Suprapubic skin (tissue), 4 donors: ENCODE measurements at places on chromosomes 5 and 9.

- no peak for DNase-seq
These were observed 52.5 kb downstream of the IQGAP2 start for GRCh38 chr5:76455531-76456133.

DNA sequence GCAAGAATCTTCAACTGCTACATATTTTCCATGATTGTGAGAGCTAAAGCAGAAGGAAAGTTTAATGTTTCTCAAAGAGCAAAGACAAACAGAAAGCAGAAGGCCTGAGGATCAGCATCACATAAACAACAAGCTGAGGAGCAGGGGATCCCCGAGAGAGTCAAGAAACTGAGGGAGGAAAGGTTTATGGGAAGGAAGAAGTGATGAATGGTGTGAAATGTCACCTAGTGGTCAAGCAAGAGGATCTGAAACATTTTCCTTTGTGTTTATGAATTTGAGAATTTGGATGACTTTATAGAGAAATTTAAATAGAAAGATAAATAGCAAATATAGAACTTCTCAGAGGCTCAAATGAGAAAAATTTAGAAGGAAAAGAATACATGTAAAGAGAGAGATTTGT is 481.9 kb downstream of the CHSY3 start:
- DNase-seq, result no peak

DNA sequence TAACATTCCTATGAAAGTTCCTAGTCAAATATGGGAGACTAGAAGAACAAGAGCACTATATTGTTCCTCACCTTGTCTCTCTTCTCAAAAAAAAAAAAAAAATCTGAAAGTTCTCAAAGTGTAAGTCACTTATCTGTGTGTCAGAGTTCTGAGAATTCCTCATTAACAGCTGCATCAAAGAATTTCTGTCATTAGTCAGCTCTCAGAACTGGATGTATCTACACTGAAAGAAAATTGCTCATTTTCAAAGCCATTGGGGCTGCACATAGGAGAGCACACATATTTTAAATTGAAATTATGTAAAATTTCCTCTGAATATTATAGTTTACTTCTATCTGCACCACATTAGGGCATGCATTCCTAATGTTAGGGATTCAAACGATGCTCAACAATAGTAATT is 99.5 kb upstream of the FTMT start:
- no peak for DNase-seq

GRCh38 chr9:114856215-114856941 is 50.5 kb upstream of the TNFSF15 start:
- DNase-seq, result no peak

GRCh38 chr5:91534332-91534731 is 151.2 kb upstream of the ARRDC3 start:
- DNase-seq, result no peak

GRCh38 chr5:80755626-80756025 is 100.8 kb upstream of the DHFR start:
- DNase-seq, result no peak

DNA sequence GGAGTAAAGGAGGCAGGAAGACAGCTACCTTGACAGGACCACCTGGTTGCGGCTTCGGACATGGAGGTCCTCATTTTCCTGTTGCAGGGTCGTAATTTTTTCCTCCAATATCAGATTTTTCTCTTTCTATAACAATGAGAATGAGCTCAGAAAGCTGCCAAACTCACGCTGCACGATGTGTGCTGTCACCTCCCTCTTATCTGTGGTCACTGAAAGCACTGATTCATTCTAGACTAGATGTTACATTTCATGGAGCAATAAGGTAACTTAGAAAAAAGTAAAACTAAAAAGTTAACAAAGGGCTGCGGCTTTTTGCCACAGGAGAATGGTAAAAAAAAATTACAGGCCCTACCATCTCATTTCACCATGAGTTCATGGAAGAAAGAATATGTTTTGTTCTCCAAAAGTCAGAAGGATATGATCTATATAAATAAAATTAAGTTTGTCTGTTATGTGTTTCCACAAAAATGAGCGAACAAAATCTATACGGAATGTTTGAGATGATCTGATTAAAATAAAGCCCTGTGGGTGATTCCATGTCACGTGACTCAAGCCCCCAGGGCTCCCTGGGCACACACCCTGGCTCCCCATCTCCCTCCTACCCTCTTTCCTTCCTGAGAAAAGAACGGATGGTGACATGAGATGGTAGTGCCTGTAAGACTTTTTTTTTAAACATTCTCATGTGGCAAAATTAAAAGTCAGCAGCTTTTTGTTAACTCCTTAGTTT is 26.9 kb upstream of the ANXA6 start:
- peak; percentile 31 for DNase-seq

DNA sequence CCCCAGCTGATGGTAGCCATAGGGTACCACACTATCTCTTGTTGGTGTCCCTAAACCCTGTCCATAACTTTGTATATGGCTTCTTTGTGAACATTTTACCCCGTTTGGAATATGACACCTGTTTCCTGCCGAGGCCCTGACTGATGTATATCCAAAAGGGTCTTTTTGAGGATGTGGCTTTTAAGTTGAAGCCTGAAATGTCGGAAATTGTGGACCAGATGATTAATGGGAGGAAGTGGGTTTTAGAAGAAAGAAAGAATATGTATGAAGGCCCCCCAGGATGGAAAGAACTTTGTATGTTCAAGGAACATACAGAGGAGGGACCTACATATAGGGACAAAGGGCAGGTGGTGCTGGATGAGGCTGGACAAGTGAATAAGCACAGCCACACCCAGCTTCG is 16.7 kb upstream of the TNFSF8 start:
- no peak for DNase-seq

DNA sequence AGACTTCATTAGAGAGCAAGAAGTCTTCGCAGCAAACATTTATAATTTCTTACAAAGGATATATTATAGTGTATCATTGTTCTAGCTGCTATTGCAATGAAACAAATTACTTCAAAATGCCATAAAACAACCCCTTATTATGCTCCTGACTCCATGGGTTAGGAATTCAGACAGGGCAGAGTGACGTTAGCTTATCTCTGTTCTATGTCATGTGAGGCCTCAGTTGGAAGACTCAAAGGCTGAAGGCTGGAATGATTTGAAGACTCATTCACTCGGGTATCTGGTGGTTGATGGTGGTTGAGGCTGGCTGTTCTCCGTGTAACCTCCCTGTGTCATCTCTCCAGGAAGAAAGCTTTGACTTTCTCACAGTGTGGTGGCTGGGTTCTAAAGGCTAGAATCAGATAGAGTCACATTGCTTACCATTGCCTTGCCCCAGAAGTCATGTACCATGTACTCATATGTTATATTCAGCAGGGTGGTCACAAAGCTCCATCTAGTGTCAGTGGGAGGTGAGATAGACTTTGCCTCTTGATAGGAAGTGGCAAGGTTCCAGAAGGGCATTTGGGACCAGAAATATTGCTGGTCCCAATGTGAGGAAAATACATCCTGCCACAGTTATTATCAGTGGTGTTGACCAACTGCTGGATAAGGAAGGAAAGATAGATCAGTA is 226.9 kb downstream of the TMEM38B start:
- DNase-seq, result no peak

DNA sequence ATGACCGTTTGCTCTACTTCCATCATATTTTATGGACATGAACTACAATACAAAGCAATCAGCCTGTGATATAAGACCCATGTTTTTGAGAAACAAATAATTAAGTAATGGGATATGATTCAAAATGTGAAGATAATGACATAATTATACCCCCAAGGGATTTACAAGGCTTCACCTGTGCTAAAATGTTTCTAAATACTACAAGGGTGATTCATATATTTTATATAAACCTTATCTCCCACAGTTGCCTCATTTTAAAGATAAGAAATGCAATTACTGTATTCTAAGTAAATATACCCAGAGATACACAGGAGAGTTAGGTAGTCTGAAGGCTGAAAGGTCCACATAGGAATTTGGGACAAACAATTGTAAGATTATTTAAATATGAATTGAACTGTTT is 662.0 kb upstream of the CHD1 start:
- no peak for DNase-seq

DNA sequence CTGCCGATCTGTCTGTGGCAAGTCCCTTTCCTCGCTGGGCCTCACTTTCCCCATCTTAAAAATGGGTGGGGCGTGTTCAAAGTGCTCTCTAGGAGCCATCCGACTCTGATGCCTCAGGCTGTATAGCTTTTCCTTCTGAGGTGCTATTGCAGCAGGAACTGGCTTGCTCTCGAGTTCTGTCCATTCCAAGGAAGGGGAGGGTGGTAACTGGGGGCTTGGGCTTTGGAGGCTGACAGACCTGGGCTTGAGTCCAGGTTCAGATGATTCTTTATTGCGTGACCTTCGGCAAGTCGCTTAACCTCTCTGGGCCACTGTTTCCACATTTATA is 139.5 kb downstream of the RGS3 start:
- DNase-seq, result no peak

- no peak for DNase-seq
These were observed 134.2 kb upstream of the RASGRF2 start for GRCh38 chr5:80825786-80826460.

DNA sequence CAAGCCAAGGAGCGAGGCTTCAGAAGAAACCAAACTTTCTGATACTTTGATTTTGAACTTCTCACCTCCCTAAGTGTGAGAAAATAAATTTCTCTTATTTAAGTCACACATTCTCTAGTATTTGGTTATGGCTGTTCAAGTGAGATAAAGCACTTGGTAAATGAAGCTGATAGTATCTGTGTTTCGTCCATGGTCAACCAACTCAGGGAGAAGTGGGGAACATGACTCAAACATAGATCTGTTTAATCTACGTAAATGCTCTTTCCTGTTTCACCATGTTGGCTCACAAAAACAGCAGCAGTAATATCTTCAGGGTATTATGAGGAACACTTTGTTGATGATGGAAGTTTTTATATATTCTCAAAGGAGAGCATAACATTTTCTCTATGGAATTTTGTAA is 2167.2 kb upstream of the C9orf72 start:
- no peak for DNase-seq

- DNase-seq, result no peak
These were observed 158.5 kb downstream of the FSTL4 start for GRCh38 chr5:133453831-133454230.

GRCh38 chr5:109482748-109483147 is 73.0 kb upstream of the PJA2 start:
- DNase-seq, result no peak

DNA sequence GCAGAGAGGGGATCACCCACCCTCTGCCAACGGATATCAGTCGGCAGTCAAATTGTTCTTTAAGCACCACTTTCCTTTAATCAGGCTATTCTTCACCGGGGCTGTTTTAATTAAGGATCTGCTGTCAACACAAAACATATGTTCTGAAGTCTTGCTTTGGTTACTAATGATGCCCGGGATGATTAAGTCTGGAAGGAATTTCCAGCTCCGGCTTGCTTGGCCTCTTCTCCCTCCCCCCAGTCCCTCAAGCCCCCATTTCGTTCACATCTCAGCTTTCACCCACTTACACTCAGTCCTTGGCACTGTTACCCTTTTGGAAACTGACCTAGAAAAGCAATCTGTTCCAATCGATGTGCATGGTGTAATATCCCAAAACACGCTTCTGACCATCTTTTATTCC is 74.7 kb downstream of the MSX2 start:
- DNase-seq, result no peak

DNA sequence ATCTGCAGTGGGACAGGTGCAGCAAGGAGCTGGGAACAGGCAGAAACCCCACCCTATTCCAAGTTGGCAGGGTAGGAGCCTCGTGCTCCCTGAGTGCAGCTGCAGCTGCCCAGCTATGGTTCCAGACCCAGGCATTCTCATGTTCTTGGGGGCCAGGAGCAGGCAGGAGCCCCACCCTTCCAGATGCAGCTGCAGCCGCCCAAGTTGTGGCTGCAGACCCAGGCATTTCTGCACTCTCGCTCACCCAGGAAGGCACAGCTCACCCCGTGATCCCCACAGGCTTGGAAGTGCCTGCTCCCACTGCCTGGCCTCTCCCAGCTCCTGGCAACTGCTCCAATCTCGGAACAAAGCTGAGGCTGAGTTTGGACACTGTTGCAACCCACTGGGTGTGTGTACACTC is 275.8 kb upstream of the ADRA1B start:
- DNase-seq, result no peak

GRCh38 chr5:68240202-68240601 is 24.6 kb downstream of the PIK3R1 start:
- DNase-seq, result no peak

DNA sequence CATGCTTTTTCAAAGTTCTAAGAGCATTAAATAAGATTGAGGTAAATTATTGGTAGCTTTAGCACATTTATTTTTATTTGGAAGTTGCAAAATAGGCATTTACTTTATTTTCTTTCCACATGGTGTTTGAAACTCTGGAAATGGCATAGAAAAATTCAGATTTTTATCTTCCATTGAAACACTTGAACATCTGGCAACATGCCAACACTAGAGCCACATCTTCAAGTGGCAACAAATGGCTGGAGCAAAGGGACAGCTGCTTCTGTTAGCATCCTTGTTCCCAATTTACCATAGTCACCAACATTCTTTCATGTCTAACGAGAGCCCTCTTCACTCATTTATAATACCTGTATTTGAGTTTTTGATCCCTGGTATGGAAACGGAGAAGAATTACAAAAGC is 539.9 kb downstream of the ZNF608 start:
- DNase-seq, result no peak

DNA sequence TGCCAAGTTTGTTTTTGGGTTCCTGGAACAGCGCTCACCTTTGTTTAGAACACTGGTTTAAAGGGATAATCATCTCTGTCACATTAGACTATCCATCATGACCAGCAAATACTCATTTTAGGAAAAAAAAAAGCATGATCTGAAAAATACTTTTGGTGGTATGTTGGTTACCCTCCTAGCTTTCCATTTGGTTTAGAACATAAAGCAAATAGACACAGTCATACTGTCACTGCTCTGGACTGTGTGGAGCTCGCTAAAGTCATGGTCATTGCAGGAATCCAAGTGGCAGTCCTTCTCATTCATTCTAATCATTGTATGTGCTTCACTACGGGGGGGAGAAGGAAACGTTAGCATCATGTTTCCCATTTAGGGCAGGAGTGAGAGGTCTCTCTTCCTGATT is 83.5 kb downstream of the PIK3R1 start:
- no peak for DNase-seq

DNA sequence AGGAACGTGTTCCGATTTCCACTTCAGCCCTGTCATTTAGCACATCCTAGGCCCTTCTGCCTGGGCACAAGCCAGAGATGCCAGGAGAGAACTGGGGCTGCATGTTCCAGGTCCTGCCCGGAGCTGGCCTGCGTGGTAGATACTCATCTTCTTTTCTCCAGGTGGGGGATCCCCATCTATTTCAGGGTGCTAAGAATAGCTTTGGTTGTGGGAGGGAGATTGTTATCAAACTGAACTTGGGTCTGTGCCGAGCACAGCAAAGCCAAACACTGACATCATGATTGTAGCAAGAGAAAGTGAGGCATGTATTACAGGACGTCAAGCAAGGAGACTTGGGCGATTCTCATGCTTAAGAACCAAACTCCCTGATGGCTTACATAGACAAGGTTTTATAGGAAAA is 18.2 kb downstream of the C9orf153 start:
- DNase-seq, result no peak

- DNase-seq, result no peak
These were observed 79.6 kb downstream of the PRKACG start for GRCh38 chr9:68934329-68934644.

- DNase-seq, result no peak
These were observed 12.8 kb upstream of the RNU6ATAC start for GRCh38 chr9:134177186-134177585.
